ENCODE measurements at places on chromosomes 4 and X. TPM values are rescaled to one million over a fixed set of nuclear protein-coding genes. Genes with fewer than 3 reads are reported as not detected.

- DNase-seq, result no peak
Observed at GRCh38 chrX:152306331-152306730, 144.8 kb downstream of the GABRA3 start.

DNA sequence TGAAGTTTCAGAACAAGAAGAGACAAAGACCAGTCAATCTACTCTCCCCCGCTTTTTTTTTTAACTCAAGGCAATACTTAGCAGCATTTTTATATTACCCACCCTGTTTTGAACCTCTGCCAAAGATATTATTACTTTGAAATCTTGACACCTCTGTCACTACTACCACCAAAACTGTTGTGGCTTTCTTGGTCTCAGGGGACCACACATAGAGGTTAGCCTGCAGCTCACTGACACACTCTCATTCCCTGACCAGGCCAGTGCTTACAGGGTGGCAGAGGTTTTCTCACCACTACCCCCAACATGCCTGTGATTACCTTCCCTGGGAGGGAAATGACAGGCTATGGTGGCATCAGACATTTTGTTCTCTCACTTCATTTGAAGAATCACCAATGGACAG lies 137.4 kb upstream of the STIM2 start:
- no peak for DNase-seq

Gene SPANXN4
- total RNA-seq, result not detected

DNA sequence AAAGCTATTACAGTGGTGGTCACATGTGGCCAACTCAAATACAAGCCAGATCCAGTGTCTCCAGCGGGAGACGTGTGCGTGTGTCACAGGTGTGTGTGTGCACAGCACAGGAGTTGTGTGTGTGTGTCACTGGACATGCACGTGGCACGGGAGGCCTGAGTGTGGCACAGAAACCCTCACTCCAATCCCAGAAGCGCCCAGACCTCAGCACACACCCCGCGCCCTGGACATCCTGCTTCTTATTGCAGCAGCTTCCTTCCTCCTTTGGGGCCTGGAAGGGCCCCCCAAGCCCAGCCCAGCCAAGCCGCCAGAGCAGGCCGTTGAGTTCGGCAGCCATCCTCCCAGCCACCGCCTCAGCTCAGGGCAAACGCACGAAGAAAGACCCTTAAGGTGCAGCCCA lies 37.9 kb downstream of the ACOX3 start:
- no peak for DNase-seq

Gene MTNR1A
- not detected for total RNA-seq

Gene TEX11
- total RNA-seq, result not detected

- DNase-seq, result no peak
Observed at GRCh38 chrX:136195247-136195646, 47.9 kb downstream of the FHL1 start.

GRCh38 chr4:5800496-5800895 lies 89.5 kb downstream of the EVC start:
- no peak for DNase-seq

All from fibroblast of villous mesenchyme (primary cell).